ENCODE measurements at places on chromosomes 5 and 9. TPM values are rescaled to one million over a fixed set of nuclear protein-coding genes. Genes with fewer than 3 reads are reported as not detected.

RGS7BP gene
- not detected for total RNA-seq

ARHGAP26 gene
- total RNA-seq: 39.8 TPM

SLC26A2 gene
- total RNA-seq: 5.4 TPM

- H3K4me3 ChIP-seq: no peak overlapping the region
- peak; percentile 57 for DNase-seq
- H3K27me3 ChIP-seq: no peaks in the 10 kb centered on the region
- H3K4me1 ChIP-seq: peaks cover 79% of the 10 kb centered on the region
Measured at GRCh38 chr5:170491479-170491878, 12.3 kb upstream of the KCNIP1 start.

GRCh38 chr5:30600892-30601291 is 592.6 kb upstream of the CDH6 start:
- DNase-seq: no peak
- H3K4me1 ChIP-seq: no peaks in the 10 kb centered on the region
- no peak overlapping the region for H3K4me3 ChIP-seq
- no peaks in the 10 kb centered on the region for H3K27me3 ChIP-seq

DNA sequence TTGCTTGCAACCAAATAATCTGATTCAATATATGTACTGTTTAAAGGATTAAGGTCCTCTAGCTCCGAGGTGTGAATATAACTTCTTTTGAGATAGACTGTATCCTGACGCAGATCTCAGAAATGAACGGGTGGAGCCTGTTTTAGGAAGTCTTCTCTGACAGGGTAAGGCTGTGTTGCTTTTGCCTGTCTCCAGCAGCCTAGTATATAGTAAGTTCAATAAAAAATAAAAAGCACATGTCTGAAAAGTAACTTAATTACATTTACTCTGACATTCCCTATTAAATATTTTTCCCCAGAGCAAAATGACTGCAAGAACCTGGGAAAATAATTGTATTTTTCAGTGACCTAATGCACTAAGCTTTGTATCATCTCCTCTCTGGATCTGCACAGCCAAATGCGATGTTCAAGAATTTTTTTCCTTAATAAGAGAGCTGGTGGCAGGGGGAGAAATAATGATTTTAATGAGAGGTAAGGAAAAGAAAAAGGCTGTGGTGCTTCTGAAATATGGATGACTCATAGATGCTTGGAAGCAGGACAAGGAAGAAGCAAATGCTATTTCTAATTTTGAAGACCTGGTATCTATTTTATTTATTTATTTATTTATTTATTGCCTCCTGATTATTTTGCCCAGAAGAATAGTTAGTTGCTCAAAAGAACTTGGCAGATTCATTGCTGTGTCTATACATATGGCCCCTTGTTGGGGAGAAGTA is 7.3 kb downstream of the PPP3R2 start:
- no peak for DNase-seq
- no peak overlapping the region for H3K27ac ChIP-seq
- no peaks in the 10 kb centered on the region for H3K4me1 ChIP-seq
- no peaks in the 10 kb centered on the region for H3K27me3 ChIP-seq
- H3K36me3 ChIP-seq: no peaks in the 10 kb centered on the region
